ENCODE measurements at places on chromosomes 2 and 18.

DNA sequence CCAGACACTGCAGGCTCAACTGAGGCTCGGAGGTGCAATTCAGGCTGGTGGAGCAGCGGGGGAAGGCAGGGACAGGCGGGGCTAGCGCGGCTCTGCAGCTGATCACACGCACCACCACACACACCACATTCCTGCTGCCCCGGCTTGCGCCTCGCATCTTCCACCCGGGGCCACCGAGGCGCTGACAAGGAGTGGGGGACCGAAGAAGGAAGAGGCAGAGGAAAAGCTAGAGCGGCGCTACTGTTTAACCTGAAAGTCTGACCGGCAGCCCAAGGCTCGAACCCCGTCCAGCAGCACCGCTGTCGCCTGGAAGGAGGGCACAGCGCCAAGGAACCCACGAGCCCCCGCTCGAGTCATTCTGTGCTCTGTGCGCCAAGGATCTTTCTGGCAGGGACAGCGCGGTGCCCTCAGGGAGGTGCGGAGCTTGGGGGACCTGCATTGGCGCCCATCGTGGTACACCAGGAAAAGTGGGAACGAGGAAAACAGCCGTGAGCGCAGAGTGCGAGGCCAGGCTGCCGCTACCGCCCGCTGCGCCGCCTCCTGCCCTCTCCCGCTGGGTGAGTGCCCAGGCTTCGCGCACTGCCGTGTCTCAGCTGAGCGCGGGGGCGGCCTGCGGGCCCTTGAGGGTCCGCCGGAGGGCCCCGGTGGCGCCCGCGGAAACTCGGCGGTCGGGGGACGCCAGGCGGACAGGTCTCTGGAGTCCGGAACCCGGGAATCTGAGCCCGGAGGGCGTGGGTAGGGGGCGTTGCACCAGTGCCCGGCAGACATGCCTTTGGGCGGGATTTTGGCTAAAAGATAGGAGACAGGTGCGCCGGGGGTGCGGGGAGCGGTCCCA lies 860 bp upstream of the KCNJ3 start:
- no peak for DNase-seq

DNA sequence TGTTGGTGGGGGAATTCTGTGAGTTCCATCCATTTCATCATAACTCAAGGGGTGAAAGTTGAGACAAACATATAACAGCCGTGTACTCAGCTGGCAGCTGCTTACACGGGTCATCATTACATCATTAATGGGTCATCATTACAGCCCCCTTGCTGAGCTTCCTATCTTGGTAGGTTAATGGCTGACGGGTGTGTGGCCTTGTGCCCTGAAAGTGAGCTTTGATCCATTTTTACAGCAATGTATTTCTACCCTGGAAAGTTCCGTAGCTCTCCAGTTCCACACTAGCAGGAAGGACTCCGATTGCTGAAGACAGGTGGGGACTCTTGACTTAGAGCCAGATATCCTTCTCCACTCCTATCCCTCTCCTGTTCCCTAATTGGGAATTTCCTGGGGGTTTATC lies 105.2 kb upstream of the DLX2 start:
- DNase-seq: no peak

GRCh38 chr2:162175714-162176113 lies 23.7 kb upstream of the GCG start:
- no peak for DNase-seq

- DNase-seq: no peak
Observed at GRCh38 chr2:25122367-25122766, 46.0 kb downstream of the POMC start.

- no peak for DNase-seq
Observed at GRCh38 chr2:126634273-126634861, 21.6 kb upstream of the GYPC start.

GRCh38 chr2:105640246-105640645 lies 104.5 kb upstream of the NCK2 start:
- no peak for DNase-seq

DNA sequence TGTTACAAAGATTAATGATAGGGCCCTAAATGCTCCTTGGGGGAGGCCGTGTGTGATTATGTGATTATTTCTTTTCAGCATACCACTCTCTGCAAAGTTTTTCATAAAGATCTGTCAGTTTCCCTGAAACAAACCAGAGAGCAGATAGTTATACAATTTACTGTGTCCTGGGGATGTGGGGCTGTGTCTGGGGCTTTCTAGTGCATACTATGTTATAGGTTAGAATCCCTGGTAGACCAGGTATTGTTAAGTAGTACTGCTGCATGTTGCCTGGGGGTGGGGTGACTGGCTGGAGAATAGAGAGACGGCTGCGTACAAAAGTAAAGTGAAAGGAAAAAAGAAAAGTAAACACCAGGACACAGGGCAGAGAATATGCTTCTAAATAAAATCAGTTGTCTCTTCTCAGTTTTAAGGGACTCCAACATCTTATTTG lies 3.3 kb upstream of the CCBE1 start:
- DNase-seq: no peak

- DNase-seq: no peak
Observed at GRCh38 chr2:147642765-147643164, 202.1 kb upstream of the ACVR2A start.

DNA sequence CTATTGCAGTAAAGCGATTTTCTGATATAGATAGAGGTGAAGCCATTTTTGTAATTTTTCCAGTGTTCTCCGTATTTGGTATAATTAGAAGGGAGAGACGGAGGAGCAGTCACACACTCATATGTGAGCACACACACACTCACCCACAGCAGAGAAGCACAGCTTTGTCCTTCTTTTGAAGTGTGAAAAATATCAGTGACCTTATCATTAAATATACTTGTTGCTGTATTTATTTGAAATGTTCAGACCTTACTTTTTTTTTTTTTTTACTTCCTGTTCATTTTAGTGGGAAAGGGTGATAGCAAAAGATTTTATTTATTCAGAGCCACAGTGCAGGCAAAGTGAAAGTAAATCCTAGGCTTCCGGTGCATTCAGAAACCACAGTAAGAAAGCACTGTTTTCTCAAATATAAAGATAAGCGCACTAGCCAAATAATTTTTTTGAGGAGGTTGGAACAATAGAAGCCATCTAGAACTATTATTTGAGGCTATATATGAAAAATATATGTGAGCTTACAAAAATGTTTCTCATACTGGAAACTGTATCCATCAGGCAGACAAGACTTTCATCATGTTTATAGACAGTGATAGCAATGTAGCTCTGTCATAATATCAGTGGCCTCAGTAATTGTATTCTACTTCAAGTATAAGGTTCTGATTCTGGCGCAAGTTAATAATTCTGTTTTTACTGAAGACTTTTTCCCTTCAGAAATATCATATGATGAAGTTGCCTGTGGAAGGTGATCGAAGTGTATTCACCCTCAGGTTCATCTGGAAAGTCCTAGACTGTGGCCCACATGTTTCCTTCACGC lies 37.2 kb downstream of the TSHZ1 start:
- no peak for DNase-seq

DNA sequence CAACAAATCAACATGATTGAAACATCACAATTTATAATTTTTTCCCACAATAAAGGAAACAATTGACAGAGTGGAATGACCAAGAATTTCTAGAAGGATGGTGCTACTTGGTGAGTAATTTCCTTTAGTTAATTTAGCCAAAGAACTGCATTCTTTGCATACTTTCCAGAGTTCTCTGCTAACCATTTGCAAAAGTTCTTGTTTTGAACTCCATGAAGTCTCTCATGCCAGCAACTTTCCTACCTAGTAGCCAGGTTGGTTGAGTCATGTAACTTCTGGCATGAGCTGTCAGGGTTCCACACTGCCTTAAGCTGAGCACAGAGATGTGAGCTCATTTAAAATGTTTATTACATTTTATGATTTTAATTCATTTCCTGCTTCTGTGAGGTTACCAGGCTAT lies 539.6 kb downstream of the PID1 start:
- DNase-seq: no peak

DNA sequence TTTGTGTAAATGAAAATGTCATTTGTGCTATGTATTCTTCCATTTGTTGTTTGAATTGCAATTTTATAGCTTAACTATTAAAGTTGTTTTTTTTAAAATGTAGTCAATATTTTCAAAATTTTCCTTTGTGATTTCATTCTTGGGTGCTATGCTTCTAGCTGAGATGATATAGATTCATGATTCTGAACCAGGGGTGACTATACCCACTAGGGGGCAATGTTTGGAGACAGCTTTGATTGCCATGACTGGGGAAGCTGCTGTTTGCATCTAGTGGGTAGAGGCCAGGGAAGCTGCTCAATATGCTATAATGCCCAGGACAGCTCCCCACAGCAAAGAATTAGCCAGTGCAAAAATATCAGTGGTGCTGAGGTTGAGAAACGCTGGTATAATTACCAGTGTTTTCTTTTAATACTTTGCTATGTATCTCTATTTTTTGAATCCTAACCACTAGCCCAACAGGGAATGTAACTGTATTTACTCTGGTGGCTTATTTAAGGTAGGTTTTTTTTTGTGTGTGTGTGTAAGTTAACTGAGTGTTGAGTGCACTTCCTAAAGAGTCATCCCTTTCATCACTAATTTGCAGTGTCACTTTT lies 99.7 kb downstream of the MEP1B start:
- DNase-seq: no peak

GRCh38 chr2:104794441-104794840 lies 59.5 kb upstream of the POU3F3 start:
- no peak for DNase-seq

DNA sequence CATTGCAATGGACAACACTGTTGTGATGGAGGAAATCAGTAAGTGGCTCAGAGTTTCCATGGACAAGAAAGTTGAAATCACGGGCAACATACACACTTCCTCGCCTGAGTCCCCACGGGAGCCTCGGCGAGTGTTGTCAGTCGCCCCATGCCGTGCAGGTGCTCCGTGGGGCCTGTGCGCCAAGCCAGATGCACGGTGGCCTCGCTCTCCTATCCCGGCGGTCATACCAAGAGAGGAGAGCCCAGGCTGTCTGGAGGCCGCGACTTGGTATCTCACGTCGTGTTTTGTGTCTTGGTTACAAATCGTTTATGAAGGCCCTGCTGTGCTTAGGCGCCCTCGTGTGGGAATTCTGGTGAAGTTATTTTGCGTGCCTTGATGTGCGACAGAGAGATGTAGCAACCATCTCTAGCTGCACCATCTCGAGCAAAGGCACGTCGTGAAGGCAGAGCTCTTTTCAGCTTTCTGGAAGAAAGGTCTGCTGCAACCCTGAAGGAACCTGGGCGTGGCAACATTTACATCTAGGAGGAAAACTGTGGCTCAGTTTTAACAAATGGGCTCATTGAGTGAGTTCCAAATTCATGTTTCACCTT lies 21.8 kb downstream of the ATG4B start:
- DNase-seq: no peak

- no peak for DNase-seq
Observed at GRCh38 chr2:230668939-230669303, 43.7 kb upstream of the CAB39 start.

- DNase-seq: no peak
Observed at GRCh38 chr2:174546519-174547506, 50.8 kb downstream of the WIPF1 start.

- no peak for DNase-seq
Observed at GRCh38 chr2:46458763-46459500, 20.4 kb upstream of the TMEM247 start.

- DNase-seq: no peak
Observed at GRCh38 chr2:168272225-168272624, 24.8 kb upstream of the STK39 start.

DNA sequence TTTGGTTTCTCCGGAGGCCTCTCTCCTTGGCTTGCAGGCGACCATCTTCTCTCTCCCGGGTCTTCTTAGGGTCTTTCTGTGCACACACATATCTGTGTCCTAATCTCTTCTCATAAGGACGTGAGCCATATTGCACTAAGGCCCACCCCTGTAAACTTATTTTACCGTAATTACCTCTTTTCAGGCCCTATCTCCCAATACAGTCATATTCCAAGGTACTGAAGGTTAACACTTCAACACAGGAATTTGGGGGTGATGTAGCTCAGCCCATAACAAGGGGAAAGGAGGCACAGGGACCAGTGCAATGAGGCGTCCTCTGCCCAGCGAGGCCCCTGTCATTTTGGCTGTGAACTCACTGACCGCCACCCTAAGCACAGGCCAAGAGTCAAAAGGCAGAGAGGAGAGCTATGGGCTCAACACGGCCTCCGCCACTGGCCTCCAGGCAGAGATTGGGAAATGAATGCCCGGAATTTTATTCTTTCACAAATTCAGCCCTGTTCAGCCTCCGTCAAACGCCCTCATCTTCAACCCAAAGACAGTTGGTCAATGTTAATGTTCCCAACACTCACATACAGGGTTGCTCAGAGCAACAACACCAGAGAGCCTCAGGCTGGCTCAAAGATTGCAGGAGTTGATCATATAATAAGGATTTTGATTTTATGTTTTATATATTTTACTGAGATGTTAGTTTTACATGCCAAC lies 15.9 kb upstream of the NMUR1 start:
- no peak for DNase-seq

- DNase-seq: no peak
Observed at GRCh38 chr2:233919938-233920337, 2.8 kb downstream of the TRPM8 start.

DNA sequence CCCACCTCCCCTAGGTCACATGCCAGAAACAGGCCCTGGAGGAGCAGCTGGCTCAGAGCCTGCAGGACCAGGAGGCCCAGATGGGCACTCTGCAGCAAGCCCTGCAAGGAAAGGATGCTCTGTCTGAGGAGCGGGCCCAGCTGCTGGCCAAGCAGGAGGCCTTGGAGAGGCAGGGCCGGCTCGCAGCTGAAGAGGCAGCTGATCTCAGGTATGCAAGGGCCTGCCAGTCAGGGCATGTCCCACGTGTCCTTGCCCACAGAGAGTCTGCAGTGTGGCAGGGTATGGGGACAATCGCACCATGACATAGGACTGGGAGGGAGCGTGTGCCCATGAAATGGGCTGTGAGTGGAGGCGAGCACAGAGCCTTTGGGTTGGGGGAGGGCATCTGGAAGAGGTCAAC lies 39.9 kb downstream of the CROCC2 start:
- no peak for DNase-seq

- DNase-seq: no peak
Observed at GRCh38 chr18:32520771-32521170, 50.1 kb upstream of the GAREM1 start.

GRCh38 chr2:172439911-172440310 lies 12.5 kb downstream of the ITGA6 start:
- no peak for DNase-seq

DNA sequence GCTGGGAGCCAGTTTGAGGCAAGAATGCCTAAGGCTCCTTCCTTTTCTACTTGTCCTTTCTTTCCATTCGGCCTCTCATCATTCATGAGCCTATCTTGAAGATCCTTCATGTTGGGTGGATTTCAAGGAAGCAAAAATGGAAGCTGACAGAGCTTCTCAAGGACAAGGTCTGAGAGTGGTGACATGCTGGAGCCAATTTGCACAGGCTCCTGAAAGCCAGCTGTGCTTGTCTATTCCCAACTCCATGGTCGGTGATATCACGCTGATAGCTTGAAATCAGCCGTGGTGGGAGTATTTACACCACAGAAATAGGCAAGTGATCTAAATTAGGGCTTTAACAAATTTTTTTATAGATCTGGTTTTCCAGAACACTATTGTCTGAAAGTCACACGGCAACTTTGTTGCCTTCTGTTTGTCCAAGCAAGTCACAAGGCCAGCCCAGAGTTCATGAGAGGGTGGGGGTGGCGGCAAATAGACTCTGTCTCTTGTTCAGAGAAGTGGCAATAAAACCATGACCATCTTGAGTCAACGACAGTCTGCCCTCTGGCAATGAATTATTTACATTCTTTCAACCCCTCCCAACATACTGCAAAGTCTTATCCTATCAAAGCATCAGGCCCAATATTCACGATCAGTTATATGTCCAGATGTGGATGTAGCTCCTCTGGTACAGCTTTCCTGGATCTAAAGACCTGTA lies 49.9 kb upstream of the SLC35F5 start:
- DNase-seq: no peak
